ENCODE measurements at places on chromosomes 6 and 20.

GRCh38 chr20:63281742-63282665 lies 9.4 kb downstream of the ARFGAP1 start:
- no peak for DNase-seq

- DNase-seq, result no peak
Measured at GRCh38 chr20:39946931-39947330, 742.1 kb downstream of the MAFB start.

- DNase-seq, result no peak
Measured at GRCh38 chr20:52972965-52973819, 1.0 kb downstream of the TSHZ2 start.

DNA sequence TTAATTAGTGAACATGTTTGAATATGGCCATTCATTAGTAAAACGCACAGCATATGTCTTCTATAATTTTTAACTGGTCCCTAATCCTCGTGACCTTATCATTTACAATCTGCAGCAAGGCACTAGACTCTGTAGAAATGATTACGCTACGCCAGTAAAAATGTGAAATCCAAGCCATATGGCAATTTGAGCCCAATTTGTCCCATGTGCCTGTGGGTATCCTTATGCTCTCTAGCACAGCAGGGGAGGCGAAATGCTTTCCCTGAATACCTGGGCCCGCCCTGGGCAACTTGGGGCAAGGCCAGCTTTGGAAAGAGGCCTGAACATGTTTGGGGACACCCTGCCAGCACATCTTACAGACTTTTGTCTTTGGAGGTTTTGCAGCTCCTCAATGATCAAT lies 122.7 kb upstream of the AGPAT4 start:
- no peak for DNase-seq

DNA sequence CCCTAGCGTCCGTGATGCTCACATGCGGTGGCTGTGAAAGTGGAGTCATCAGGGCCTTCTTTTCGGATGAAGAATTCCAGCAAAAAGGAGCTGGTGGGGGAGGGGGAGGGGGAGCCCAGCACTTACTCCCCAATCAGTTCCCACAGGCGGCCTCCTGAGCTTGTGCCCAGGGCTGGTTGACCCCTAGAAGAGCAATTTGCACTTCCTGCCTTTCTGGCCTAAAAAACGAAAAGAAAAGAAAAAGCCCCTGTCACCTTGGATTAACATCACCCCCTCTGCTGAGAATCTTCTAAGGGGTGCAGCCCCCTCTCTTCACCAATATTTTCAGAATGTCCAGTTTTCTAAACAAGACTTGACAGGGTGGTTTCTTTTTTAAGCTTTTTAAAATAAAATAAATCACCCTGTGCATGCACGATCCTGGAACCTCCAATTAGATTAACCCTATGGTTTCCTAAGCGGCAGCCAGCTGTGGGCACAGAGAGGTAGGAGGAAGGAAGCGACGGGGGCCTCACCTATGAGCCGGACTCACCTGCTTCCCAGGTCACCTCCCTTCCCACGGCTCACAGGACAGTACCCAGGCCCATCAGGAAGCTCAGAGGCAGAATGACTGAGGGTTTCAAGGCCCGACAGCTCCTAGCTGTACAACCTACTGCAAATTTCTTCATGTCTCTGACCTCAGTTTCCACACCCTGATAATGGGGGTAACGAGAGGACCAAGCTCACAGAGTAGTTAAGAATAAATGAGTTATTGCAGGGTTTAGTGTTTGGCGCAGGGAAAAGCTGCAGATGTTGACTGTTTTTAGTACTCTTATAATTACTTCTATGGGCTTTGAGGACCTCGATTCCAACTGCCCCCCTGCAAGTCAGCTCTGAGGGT lies 10.5 kb upstream of the TGM2 start:
- no peak for DNase-seq

- no peak for DNase-seq
Measured at GRCh38 chr6:150622941-150623874, 23.5 kb downstream of the PLEKHG1 start.

GRCh38 chr6:16320533-16321340 lies 82.3 kb downstream of the GMPR start:
- DNase-seq, result no peak

- DNase-seq, result no peak
Measured at GRCh38 chr6:77457720-77458349, 5.5 kb downstream of the HTR1B start.

DNA sequence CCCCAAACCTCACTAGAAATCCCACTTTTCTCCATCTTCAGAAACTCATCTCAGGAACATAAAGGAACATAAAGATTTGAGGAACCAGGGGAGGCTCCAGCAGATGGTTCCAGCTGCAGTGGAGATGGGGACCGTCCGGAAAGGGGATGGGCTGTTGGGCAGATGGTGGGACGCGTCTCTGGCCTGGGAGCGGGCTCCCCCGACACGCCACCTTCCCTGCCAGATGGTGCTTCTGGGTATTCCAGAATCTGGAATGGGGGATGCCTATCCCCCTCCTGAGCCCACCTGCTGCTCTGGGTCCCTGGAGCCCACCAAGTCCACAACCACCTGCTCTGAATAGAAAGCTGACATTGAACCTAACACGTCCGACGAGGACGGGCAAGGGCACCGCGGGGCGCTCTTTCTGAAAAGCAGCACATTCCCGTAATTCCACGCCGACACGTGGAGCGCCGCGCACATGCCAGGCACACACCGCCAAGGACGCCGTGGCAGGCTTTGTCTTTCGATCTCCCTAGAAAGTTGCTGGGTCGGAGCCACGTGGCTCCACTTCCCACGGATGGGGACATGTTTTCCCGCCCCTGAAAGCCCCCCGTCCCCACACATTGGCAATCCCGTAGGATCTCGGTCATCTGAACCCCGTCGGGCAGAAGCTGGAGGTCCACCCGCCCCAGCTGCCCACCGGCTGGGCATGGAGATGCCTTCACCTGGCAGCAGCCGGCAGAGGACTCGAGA lies 27.3 kb downstream of the SLC2A4RG start:
- DNase-seq, result no peak

GRCh38 chr20:51318058-51318949 lies 224.2 kb downstream of the NFATC2 start:
- DNase-seq, result no peak

DNA sequence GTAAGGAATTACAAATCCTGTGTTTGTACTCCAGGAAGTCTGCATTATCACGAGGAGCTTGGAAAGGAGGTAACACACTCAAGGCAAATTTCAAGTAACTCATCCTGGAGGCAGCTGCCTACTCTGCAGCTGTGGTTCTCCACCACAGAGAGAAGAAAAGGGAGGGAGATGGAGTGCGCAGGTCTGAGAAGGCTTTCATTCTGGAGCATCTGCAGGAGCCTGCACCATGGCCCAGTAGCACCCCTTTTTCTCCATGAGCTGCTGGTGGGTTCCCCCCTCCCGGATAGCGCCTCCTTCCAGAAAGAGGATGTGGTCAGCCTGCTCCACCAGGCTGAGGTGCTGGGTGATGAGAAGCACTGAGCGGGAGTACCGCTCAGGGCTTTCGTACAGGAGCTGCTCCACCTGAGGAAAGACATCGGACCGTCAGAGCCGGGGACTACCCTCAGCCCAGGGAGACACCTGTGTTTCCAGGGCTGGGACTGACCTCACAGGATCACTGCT lies 1.6 kb upstream of the PSMB8 start:
- no peak for DNase-seq

- DNase-seq, result no peak
Measured at GRCh38 chr6:121897337-121897760, 461.9 kb downstream of the GJA1 start.

DNA sequence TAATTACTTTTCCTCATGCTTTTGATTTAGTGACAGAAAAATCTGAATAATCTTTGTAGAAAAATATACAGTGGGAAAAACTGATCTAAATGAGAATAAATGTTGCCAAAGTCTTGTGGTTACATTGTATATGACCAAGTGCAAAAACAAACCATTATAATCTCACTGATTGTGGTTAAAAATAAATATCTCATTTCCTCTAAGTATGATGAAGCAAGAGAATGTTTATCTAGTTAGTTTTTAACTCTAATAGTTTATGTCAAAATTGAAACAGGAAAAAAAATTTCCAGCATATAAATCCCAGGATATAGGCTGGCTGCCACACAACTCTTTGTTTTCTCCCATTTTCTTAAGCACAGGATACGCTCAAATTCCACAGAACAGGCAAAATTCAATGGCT lies 392.7 kb upstream of the ID4 start:
- DNase-seq, result no peak

- DNase-seq, result no peak
Measured at GRCh38 chr20:38222923-38223742, 37.4 kb downstream of the KIAA1755 start.

DNA sequence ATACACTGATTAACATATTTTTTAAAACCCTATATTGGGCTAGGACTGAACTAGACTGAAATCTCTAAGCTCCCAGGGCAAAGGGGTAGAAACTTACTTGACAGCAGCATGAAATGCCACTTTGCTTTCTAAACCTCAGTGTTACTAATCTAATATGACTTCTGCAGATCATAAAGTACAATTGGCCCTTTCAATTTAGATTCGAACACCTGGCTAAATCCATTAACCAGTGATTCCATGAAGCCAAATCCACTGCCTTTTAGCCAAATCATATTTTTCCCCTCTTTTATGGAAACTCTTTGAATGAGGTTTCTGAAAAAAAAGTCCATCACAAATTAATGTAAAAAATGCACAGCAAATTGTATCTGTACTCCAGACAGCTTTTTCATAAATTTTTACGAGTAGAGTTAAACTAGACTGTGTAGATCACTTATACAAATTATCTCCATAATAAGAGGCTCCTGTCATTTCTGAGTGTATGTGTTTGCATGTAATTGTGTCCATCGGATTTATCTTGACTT lies 25.7 kb downstream of the EPHA7 start:
- no peak for DNase-seq

GRCh38 chr6:6469074-6469473 lies 119.4 kb upstream of the LY86 start:
- no peak for DNase-seq

- DNase-seq, result no peak
Measured at GRCh38 chr6:38349221-38349620, 290.5 kb downstream of the BTBD9 start.

DNA sequence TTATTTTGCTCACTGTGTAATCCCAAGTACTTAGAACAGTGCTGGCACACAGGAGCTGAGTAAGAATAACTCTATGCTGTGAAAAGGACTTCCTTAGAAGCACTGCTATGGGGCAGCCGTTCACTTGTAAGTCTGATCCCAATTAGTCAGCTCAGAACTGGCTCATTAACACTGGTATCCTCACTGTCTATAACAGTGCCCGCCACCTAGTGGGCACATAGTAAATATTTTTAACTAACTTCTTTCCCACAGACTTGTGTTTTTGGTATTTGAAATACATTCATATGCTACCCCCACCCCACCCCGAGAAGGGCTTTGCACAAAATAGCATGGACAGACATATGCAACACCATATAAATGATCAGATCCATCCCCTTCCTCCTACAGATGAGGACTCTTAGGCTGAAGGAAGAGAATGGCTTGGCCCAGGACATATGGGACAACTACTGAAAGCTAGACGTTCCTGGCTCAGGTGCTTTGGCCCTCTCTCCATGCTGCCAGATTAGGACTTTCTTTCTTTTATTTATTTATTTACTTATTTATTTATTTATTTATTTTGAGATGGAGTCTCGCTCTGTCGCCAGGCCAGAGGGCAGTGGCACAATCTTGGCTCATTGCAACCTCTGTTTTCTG lies 47.1 kb downstream of the DST start:
- no peak for DNase-seq

GRCh38 chr6:15989397-15989796 lies 139.5 kb upstream of the MYLIP start:
- no peak for DNase-seq

DNA sequence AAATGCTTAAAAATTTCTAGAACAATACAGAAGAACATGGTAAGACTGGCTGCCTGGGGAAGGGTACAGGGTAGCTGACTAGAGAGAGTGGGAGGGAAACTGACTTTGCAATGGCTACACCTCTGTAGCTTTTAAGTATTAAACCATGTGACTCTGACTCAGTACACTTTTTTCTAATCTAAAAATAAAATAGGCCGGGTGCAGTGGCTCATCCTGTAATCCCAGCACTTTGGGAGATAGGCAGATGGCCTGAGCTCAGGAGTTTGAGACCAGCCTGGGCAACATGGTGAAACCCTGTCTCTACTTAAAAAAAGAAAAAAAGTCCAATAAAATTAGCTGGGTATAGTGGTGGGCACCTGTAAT lies 18.5 kb downstream of the ATP9A start:
- DNase-seq, result no peak

DNA sequence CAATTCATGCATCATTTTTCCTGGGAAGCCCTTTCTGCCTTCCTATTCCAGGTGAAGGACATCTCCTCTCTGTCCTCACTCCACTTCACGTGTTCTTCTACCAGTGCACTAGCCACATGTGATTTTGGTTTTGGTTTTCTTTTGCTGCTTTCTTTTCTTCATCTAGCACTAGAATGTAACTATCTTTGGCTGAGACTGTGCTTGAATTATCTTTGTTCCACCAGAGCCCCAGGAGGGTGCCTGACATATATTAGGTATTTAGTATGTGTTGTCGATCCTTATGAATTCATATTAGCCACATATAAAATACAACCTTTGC lies 79.9 kb downstream of the VGLL2 start:
- no peak for DNase-seq

- no peak for DNase-seq
Measured at GRCh38 chr6:143322386-143322785, 128.1 kb downstream of the ADAT2 start.

- DNase-seq, result no peak
Measured at GRCh38 chr6:27812805-27813492, 99.2 kb downstream of the OR2B2 start.

GRCh38 chr6:152981219-152981618 lies 1.6 kb downstream of the FBXO5 start:
- no peak for DNase-seq

DNA sequence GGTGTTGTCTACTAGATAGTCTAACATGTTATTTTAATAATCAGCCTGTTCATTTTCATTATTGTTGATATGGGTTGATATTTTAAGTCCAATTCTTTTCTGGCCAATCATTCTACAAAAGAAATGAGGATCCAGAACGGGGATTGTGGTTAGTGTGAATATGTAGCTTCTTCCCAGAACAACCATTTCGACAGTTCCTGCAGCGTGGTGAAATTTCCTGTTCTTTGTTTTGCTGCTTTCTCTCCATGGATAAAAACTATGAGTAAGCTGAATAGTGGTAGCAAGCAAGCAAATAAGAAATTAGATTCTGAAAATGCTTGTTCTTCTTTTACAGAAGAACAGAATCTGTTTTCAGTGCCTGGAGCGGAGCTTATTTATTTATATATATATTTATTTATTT lies 65.5 kb upstream of the F13A1 start:
- DNase-seq, result no peak

GRCh38 chr20:10306440-10307358 lies 88.1 kb downstream of the SNAP25 start:
- DNase-seq, result no peak

GRCh38 chr6:3061501-3061941 lies 6.8 kb upstream of the RIPK1 start:
- DNase-seq, result no peak

GRCh38 chr20:18016772-18017171 lies 40.9 kb downstream of the OVOL2 start:
- DNase-seq, result no peak

- DNase-seq, result no peak
Measured at GRCh38 chr6:157099912-157100593, 223.3 kb downstream of the TMEM242 start.

- DNase-seq, result no peak
Measured at GRCh38 chr20:46317685-46318177, 9.4 kb upstream of the CDH22 start.

GRCh38 chr6:71262914-71263313 lies 25.7 kb upstream of the OGFRL1 start:
- no peak for DNase-seq

- no peak for DNase-seq
Measured at GRCh38 chr20:830011-830521, 3.4 kb upstream of the FAM110A start.

- DNase-seq, result no peak
Measured at GRCh38 chr20:16349523-16350260, 223.6 kb downstream of the KIF16B start.
